ENCODE measurements at places on chromosomes 5 and 9.

GRCh38 chr9:14314424-14314928, 535 bp upstream of the NFIB start:
- no peak for DNase-seq

- DNase-seq = no peak
Measured at GRCh38 chr9:38059233-38059936, 9.6 kb downstream of the SHB start.

DNA sequence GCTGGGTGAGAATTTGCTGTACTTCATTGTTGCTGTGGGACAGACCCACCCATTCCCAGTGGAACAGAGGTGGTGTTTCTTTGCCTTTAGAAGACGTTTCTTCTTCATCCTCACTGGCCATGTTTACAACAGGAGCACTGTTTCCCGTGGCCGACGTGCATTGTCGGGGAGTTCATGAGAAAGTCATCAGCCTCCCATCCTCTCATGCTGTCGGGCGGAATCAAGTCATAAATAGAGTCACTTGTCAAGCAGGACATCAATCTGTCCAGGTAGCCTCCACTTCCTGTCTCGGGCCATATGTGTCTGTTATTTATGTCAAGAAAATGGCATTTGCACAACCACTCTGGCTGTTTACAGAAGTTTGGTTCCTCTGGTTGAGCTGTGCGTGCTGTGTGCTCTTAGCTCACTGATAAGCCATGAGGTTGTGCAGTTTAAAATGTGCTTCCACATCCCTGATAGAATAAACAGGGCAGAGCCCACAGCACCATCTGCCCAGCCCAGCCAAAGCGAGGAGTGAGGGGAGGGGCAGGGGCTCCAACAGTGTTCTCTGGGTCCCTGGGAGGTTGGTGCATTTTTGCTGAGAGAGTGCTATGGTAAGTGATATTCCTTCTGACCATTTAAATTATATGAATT, 401.9 kb upstream of the IRX2 start:
- no peak for DNase-seq

DNA sequence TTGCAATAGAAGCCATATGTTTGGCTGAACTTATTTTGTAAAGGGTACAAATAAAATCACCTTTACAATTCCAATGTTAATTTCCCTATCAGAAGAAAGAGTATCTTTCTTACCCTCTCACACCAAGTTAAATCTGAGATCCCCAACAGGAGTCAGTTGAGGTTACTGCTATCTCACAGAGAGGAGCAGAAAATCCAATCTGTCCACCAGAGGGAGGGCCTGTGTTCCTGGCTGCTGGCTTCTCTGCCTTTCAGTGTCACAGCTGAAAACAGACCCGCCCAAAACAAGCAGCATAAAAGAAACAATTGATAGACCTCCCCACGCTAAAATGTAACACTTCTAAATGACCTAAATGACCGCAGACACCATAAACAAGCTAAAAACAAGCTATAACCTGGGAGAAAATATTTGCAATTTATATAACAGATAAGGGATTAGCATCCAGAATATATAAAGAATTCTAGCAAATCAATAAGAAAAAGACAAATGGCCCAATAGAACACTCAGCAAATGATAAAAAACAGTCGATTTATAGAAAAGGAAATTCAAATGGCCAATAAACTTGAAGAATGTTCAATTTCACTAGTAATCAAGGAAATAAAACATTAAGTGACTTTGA, 24.5 kb upstream of the MVB12B start:
- DNase-seq = peak; percentile 22

- DNase-seq = no peak
Measured at GRCh38 chr5:172556262-172556661, 84.8 kb upstream of the NEURL1B start.

DNA sequence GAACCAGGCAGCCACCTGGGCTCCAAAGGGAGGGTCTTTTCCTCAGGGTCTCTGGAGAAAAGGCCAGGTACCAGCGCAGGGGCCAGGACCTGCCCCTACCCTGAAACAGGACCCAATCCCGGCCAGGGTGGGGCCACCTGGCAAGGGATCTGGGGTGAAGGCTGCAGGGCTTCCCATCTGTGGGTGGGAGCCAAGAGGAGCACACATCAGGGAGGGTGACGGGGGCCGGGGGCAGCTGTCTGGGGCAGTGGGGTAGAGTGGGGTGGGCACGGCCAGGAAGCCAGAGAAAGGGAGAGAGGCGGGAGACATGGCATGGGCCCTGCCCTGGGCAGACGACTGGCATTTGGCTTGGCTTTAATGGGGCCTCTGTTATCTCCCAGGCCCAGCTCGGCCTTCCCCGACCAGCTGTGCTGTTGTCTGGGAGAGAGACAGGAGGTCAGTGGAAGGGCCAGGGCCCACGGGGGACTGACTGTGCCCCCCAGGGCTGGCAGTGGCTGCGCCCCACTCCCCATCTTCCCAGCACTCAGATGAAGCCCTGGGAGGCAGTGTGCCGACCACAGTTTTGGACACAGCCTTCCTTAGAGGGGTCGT, 57.2 kb upstream of the RNF130 start:
- no peak for DNase-seq

GRCh38 chr5:127891942-127892341, 188.8 kb downstream of the CCDC192 start:
- no peak for DNase-seq

DNA sequence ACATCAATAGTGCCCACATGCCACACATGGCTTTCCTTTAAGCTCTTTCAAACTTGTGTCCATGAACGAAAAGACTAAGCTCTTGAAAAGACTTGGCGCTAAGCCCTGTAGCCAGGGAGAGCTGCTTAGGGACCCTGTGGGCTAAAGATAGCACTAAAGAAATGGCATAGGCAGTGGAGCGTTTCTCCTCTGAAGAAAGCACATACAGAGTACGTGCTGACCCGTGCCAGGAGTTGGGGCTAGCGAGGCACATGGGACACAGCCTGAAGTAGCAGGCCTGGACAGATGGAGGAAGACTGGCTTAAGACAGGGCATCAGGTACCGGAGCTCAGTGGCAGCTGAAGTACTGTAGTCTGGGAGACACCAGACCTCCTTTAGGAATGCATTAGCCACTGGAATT, 39.7 kb downstream of the ADGRV1 start:
- no peak for DNase-seq

Data from activated effector memory CD4-positive, alpha-beta T cell treated with Interleukin-2 at 50 U/mL for 16 hours (primary cell).